Skin of body (tissue), 3 donors: ENCODE measurements at places on chromosomes 16 and 17.

- no peak for DNase-seq
These were observed 309 bp downstream of the DNAH2 start for GRCh38 chr17:7717756-7718350.

- DNase-seq, result peak; percentile 56
These were observed 26.4 kb upstream of the SLC7A5 start for GRCh38 chr16:87895641-87896141.

DNA sequence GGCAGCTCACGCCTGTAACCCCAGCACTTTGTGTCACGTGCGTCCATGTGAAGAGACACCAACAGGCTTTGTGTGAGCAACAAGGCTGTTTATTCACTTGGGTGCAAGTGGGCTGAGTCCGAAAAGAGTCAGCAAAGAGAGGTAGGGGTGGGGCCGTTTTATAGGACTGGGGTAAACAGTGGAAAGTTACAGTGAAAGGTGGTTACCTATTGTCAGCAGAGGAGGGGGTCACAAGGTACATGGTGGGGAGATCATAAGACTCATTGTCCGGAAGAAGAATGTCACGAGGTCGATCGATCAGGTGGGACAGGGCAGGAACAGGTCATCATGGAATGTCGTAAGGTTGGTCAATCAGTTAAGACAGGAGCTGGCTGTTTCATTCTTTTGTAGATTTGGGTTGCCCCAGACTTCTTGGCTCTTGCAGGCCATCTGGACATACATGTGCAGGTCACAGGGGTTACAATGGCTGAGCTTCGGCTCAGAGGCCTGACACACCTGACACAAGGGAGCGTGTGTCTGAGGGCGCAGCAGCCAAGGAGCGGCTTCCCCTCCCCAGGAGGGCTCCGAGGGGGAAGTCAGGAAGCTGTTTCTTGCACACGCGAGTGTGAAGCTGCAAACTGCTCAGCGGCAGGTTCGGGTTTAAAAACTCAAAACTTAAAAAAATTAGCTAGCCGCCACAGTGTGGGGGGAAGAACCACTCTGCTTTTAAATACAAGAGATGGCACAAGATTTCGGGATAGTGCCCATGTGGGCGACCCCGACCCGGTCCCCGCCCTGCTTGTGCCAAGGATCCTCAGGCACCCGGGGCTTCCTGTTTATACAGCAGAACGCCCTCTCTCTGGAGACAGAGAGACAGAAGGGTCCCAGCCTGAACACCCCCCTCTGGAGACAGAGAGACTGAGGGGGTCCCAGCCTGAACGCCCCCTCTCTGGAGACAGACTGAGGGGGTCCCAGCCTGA lies 12.4 kb upstream of the TEX19 start:
- no peak for DNase-seq

GRCh38 chr17:44614862-44615261 lies 41.4 kb upstream of the MEIOC start:
- no peak for DNase-seq

DNA sequence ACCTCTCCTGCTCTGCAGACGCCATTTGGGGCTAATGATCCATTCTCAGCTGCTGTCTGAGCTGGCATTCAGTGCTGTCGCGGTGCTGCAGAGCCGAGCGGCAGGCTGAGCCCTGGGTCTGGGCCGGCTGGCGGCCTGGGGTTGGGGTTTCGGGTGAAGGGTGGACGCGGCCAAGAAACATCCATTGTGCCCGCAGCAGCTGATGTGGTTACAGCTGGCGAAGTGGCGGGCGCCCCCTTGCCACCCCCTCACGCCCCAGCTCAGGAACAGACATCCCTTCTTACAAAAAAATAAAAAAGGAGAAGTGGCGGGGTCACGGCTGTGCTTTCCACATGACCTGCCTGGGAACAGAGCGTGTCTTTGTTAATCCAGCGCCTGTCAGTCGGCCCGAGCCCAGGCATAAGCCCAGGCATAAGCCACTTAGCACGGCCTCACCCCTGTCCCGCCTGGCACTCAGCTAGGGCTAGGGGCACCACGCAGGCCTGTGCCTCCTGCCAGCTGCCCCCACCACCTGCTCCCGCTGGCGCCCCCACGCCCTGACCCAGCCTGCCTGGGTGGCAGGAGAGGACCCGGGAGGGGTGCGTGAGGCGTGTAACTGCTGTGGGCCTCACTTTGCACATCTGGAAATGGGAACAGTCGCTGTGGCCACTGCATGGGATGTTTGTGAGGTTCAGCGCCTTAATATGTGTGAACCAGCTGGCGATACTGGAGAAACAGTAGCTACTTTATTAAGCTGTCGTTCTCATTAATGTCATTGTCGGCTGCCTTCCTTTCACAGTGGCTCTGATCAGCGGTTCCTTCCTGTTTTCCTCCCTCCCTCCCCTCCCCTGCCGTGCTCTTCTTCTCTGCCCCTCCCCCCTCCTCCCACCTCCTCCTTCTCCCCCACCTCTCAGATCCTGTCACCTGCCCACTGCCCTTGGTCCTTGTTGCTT lies 197.7 kb upstream of the CIBAR2 start:
- no peak for DNase-seq

GRCh38 chr17:63991611-63992010 lies 6.5 kb upstream of the PRR29 start:
- no peak for DNase-seq

DNA sequence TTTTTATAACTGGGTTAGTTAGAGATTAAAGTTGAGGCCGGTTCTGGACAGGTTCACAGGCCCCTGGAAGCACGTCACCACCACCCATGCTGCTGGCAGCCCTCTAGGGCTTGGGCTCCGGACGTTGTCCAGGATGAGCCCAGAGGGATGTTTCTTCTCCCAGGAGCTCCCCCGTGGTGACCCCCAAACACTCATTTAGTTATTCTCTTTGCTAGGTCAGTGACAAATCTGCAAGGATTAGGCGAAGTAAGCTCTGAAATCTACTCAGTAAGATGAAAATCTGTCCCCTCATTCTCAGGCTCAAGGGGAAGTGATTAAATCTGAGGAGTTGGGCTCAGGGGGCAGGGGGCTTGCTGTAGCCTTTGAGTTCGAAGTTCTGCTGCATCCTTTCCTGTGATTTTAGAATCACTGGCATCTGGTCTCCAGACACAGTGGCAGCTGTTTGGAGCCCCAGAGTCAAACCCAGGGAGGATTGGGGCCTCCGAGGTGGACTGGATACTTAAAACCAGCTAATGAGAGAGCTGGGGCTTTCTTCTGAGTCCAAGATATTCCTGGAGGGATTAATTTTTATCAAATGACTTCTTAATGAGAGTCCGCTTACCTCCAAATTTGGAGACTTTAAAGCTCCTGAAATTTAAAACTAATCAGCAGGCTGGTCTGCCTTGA lies 49.2 kb upstream of the HS3ST2 start:
- no peak for DNase-seq

GRCh38 chr17:46135126-46135812 lies 58.0 kb downstream of the KANSL1 start:
- no peak for DNase-seq

DNA sequence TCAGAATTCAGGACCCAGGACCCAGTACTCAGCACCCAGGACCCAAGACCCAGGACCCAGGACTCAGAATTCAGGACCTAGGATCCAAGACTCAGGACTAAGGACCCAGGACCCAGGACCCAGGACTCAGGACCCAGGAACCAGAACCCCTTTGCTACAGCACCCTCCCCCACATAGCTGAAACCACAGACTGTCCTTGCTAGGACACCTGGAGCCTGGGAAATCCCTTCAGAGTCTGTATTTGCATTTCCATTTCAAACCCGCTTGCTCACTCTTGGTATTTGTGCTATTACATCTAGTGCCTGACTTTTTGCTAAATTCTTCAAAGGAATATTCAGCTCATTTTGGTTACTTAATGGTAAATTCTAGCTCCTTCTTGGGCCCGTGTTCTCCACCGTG lies 275.8 kb upstream of the MAF start:
- no peak for DNase-seq

DNA sequence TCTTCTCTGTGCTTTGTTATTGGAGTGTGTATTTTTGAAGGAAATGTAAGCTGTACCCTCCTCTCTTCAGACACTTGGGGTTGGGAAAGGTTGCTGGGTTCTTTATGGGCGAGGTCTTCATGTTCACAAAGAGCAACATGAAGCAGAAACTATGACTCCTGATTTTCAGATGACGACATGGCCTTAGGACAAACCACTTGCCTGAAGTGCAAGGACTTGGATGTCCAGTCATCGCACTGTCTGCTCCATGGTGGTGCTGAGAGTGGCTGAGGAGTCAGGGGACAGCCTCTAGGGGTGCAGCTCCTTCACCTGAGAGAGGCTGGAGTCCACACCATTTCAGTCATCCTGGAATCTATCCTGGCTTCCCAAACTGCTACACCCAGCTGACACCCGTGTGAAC lies 183.9 kb upstream of the CDH5 start:
- no peak for DNase-seq

- DNase-seq, result no peak
These were observed 1.6 kb downstream of the BORCS6 start for GRCh38 chr17:8188263-8188839.

DNA sequence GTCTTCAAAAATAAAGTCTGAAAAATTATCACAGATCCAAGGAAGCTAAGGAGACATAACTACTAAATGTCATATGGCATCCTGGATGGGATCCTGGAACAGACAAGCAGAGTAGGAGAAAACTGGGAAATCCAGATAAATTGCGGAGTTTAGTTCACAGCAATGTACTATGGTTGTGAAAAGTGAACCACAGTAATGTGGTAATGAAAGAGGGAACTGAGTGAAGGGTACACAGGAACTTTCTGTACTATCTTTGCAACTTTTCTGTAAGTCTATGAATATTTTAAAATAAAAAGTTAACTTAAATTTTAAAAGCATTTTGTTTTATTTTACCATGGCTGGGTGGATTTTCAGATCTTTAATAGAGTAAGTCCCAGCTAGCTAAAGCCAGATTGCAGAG lies 16.3 kb downstream of the SLFN12L start:
- DNase-seq, result no peak

- DNase-seq, result no peak
These were observed 2.7 kb downstream of the FBXO31 start for GRCh38 chr16:87380881-87381280.

- no peak for DNase-seq
These were observed 4.4 kb upstream of the ACTG1 start for GRCh38 chr17:81517009-81517338.

DNA sequence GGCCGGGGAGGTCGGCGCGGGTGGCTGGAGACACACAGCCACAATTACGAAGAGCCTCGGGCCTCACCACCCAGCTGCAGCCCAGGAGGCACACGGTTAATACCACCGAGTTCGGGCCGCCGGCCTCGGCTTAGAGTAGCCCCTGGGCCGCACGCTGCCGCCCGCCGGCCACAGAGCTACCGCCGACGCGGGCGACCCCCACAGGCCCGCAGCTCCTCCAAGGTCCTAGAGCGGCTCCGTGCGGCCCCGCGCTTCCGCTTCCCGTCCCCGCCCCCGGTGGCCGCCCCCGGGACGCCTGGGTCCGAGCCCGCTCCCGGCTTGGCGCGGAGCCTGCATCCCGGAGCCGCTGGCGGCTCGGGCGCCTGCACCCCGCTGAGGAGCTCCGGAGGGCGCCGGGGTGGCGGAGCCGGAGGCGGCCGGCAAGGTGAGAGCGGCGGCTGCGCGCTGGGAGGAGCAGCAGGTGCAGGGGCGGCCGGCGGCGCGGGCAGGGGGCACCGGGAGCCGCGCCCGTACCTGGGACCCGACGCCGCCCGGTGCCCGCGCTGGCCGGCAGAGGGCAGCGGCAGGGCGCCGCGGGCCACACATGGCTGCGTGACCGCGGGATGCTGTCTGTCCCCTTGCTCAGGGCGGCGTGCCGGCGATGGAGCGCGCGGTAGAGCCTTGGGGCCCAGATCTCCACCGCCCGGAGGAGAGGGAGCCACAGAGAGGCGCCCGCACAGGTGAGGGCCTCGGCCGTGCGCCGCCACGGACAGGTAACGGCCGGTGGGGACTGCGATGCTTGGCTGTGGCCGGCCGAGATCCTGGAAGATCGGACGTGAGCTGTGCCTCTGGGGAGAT lies at the start of gene ZNF48:
Gene ZNF48 (plus strand): TSS at position 266 of the 837 bp plus-strand sequence. CDS start 375 bp downstream, at position 641.
- DNase-seq, result peak; percentile 87

GRCh38 chr17:48348352-48348751 lies 81.7 kb downstream of the SKAP1 start:
- no peak for DNase-seq

DNA sequence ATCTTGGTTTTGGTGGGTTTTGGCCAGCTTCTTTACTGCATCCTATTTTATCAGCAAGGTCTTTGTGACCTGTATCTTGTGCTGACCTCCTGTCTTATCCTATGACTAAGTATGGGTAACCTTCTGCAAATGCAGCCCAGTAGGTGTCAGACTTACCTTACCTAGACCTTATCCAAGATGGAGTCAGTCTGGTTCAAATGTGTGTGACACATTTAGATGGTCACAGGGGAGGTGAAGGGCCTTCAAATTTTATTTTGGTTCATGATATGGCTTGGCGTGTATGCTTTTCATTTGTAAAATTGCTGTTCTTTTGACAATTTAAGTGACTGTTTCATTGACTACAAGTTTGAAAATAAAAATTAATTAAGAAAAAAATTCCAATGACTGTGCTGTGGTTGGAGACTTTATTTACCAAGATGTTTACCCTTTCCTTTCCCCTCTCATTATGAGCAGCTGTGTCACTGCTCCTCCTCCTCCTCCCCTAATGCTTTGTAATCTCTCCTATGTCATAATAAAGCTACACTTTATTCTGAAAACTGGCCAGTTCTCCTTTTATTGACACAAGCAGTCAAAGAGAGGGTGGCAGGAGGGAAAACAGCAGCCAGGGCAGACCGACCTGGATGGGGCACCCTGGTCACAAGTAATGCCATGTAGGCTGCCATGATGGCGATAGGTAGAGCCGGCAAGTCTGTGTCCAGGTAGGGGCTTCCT lies 49.4 kb downstream of the TNFRSF13B start:
- DNase-seq, result no peak

GRCh38 chr17:63537991-63538692 lies 12.1 kb upstream of the DCAF7 start:
- DNase-seq, result no peak

DNA sequence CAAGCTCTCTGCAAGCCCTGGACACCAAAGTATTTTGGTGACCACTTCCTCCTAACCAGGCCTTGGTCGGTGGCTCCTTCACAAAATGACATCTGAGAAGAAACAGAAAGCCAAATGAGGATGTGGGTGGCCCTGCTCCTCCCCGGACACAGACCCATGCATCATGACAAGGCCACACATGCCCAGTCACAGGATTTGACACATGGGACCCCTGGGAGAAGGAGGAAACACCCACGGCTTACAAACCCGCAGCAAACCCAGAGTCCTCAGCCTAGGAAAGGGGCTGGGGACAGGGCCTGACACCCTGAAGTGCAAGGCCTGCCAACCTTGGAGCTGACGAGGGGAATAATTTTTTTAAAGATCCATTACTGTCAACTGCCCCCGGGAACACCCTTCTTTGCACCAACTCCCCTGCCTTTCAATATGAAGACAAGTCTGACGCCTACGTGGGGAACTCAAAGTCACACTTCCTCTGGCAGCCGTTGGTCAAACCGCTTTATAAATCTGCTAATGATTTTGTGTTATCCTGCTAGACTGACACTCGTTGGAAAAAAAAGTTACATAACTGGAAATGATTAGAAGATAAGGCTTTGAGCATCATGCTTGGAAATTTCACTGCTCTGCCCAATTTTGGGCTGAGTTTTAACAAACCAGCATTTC lies 41.3 kb downstream of the GAS7 start:
- peak; percentile 70 for DNase-seq

- DNase-seq, result no peak
These were observed 999.5 kb upstream of the EEF2KMT start for GRCh38 chr16:6096931-6097670.

GRCh38 chr17:17935321-17936271 lies 36.6 kb downstream of the TOM1L2 start:
- no peak for DNase-seq

- no peak for DNase-seq
These were observed 2.5 kb upstream of the WFIKKN2 start for GRCh38 chr17:50832864-50833381.

GRCh38 chr16:70529051-70529777 lies 5.6 kb downstream of the SF3B3 start:
- peak; percentile 14 for DNase-seq
